ENCODE measurements at places on chromosomes 7 and 10.

DNA sequence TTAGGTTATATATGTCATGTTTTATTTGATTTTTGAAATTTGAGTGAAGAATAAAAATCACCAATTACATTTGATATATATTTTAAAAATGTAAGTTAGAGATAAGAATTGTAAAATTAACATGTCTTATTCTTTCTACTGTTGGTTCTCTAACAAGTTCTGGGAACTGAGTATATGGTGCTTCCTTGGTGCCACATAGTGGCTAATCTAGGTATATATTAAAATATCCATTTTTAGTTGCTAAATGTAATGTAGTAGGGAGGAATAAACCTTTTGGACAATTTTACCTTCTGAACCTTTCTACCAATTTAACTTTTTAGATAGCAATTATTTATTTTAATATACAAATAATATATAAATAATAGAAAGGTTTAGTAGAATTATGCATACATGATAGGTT lies 17.5 kb downstream of the CFAP69 start:
- DNase-seq: peak; percentile 49

- no peak for DNase-seq
Observed at GRCh38 chr10:99908512-99908911, 101.2 kb downstream of the DNMBP start.

- DNase-seq: peak; percentile 20
Observed at GRCh38 chr7:95861041-95861440, 88.7 kb downstream of the DYNC1I1 start.

DNA sequence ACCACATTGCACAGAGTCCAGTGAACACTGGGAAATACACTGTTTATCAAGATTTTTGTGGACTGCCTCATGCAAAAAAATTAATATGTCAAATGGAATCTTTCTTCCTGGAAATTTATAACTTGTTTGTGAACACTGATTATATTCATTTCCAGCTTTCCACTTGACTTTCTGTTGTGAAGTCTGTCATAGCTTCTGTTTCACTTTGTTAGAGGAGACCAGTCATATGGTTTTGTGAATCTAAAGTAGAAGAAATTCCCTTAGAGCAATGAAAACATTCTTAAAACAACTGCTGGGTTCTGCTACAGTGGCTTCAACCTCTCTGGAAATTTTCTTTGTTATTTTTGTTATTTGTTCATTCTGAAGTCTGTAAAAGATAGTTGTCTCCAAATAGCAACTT lies 349.5 kb upstream of the NFE2L3 start:
- DNase-seq: no peak

GRCh38 chr7:17472518-17472917 lies 174.1 kb downstream of the AHR start:
- no peak for DNase-seq

DNA sequence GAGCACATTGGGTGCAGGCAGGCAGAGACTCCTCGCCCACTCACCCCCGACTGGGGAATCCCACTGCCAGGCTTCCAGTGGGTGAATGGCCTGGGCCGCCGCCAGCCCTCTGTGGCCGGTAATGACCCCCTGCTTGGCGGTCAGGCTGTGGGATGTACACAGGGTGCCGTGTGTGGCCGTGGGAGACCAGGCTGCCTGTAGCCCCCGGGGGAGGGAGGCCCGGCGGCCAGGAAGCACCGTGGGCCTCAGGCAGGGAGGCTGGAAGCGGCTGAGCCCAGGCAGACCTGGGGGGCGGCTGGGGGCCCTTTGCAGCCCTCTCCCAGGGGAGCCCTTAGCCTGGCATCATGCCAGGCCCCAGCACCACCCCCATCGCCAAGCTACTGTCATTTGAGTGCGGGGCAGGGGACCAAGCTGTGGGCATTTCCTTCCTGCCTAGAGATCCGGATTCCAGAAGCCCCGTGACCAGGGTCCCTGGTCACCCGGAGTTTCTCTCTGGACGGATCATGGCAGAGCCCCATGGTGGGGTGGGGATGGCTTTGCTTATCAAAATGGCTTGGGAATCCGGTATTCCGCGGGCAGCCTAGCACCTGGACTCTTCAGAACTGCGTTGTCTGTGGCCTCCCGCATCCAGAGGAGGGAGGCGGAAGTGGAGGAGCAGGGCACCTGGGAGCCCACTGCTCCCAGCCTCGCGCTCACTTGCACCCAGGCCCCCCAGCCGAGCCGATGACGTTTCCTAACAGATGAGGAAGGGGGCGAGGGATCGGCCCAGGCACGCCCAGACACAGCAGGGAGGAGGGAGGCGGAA lies 1.1 kb downstream of the TTYH3 start:
- DNase-seq: peak; percentile 76

DNA sequence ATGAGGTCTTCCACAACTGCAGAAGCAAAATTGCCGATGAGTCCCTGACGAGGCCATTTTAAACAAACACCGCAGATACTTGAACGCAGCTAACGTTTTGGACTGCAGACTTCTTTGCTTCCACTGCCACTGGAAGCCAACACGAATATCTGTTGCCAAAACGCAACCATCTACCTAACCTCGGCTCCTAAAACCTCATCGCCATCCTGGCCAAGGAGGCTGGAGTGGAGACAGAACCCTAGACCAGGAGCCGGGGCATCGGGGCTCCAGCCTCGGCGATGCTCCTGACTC lies 493 bp downstream of the WDR91 start:
- no peak for DNase-seq

- no peak for DNase-seq
Observed at GRCh38 chr7:121957626-121958025, 84.7 kb downstream of the PTPRZ1 start.

DNA sequence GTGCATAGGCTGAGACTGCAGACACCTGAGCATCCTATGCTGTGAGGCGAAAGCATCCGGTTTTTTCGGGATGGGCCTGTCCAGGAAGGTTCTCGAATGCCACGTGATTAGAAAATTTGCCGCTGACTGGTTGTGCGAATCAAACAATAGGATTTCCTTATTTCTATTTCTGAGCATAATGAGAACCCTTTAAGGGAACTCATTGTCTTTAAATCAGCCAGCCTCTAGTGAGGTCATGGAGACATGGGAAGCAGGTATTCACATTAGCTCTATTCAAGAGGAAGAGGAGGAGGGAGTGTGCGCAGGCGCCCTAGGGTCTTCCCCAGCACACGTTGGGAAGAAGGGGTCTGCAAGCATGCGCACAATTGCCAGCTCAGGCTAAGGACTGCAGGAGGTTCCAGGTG lies 5.6 kb downstream of the GIMAP1 start:
- DNase-seq: no peak

- DNase-seq: no peak
Observed at GRCh38 chr10:79393221-79393923, 46.1 kb downstream of the PPIF start.

DNA sequence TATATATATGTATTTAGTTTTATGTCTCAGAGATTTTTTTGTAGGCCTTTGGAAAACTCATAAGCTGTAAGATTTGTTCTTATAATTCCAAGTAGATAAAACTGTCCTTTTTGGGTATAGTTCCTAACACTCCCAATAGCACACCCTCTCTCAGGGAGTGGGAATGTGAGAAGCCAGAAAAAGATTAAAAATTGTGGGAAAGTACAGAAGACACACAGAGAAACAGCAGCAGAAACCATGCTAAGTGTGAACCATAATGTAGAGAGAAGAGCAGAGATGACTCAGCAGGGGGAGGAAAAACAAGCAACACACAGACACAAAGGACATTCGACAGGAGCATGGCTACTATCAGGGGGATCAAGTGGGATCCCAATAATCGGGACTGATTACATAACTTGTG lies 401.6 kb downstream of the MAGI2 start:
- no peak for DNase-seq

GRCh38 chr10:111598433-111599059 lies 521.7 kb downstream of the ADRA2A start:
- peak; percentile 37 for DNase-seq

DNA sequence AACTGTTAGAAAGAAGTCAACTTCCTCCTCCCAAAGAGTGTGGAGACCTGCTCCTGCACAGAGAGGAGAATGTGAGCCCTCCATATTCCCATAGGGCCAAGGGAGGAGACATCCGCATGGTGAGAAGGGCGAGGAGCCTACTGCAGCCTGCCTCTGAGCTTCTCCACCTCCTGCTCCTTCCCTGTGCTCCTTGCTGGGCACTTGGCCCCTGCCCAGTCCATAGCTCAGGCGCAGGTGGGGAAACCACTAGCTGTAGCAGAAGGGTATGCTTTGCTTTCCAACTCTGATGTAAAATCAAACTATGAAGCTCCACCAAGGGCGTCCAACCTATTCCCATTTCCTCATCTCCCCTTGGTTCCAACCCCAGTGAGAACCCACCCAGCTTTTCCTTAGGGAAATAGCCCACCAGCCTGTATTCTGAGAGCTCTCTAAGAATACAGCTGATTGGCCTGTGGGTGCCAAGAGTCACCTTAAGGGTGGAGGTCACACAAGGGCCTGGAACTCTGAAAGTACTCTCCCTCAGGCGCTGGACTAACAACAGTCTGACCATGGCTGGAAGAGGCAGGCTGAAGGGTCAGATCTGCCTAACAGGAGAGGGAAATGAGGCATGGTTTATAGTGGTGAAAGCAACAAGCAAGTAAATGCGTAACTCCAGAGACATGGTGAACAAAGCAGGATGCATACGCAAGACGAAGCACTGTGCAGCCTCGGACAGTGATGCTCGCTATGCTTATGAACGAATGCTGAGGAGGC lies 13.9 kb downstream of the ZNF488 start:
- no peak for DNase-seq

- DNase-seq: no peak
Observed at GRCh38 chr10:71053169-71053895, 159.0 kb upstream of the UNC5B start.

DNA sequence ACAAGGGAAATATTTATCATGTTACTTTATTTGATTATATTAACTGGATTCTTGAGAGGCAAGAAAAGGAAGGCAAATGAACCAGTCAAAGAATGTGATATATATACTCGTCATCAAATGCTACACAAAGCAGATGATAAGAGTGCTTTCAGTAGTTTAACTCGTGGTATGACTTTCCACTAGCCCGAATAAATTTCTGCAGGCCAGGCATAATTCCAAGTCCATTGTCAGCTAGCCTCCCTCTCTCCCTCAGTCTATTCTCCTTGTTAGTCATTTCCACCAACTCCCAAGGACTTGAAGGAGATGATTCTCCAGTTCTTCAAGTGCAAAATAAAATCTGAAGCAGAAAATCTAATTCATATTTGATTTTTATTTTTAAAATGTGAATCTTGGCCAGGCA lies 190.5 kb downstream of the GLI3 start:
- DNase-seq: peak; percentile 15

GRCh38 chr7:158730383-158731346 lies 26.1 kb upstream of the NCAPG2 start:
- no peak for DNase-seq

- no peak for DNase-seq
Observed at GRCh38 chr10:4944841-4945240, 18.4 kb upstream of the AKR1C1 start.

All from fibroblast of skin of right quadriceps (primary cell).